Activated gamma-delta T cell treated with anti-CD3 and anti-CD28 coated beads, Interleukin-2, amount 50 U/mL, for 16 hours (primary cell): ENCODE measurements at places on chromosomes 3 and 15.

DNA sequence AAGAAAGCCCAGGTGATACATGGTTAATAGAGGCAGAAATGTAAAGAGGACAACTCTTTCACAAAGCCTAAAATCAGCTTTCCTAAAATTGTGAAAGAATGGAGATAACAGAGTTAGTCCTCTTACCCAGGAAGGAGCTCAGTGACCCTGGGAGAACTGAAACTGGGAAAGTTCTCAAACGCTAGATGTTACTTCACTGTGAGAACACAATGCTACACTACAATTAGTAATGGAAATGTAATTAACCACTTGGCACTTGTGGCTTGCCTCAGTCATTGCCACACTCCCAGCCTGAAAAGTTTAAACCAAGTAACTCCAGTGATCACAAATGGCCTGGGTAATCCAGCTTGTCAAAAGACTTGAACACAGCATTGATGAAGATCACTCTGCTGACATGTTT, 102.7 kb upstream of the FGF7 start:
- no peak for DNase-seq

- DNase-seq, result no peak
These were observed 17.2 kb downstream of the B4GALT4 start for GRCh38 chr3:119223511-119223910.

GRCh38 chr15:98002866-98003265, 42.4 kb downstream of the ARRDC4 start:
- DNase-seq, result no peak

GRCh38 chr3:108133048-108133369, 42.2 kb upstream of the CD47 start:
- DNase-seq, result no peak

- DNase-seq, result no peak
These were observed 283.2 kb downstream of the EPHB1 start for GRCh38 chr3:135078283-135078682.

GRCh38 chr15:91866371-91866905, 12.9 kb downstream of the SLCO3A1 start:
- no peak for DNase-seq

- no peak for DNase-seq
These were observed 101.0 kb upstream of the THBS1 start for GRCh38 chr15:39479911-39480310.

GRCh38 chr3:128794770-128795649, 69.0 kb downstream of the RAB7A start:
- DNase-seq, result peak; percentile 51

- no peak for DNase-seq
These were observed 8.8 kb downstream of the C3orf22 start for GRCh38 chr3:126549861-126550487.

DNA sequence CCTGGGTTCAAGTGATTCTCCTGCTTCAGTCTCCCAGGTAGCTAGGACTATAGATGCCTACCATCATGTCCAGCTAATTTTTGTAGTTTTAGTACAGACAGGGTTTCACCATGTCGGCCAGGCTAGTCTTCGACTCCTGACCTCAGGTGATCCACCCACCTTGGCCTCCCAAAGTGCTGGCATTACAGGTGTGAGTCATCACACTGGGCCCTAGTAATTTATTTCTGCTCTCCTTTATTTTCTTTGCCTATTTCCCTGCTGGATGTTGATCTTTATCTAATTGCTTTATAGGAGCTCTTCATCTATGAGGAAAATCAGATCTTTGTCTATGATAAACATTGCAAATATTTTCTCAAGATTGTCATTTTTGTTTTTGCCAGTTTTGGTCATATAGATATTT, 31.7 kb downstream of the UQCC5 start:
- DNase-seq, result no peak

GRCh38 chr3:146883288-146883687, 278.1 kb upstream of the PLSCR5 start:
- no peak for DNase-seq

DNA sequence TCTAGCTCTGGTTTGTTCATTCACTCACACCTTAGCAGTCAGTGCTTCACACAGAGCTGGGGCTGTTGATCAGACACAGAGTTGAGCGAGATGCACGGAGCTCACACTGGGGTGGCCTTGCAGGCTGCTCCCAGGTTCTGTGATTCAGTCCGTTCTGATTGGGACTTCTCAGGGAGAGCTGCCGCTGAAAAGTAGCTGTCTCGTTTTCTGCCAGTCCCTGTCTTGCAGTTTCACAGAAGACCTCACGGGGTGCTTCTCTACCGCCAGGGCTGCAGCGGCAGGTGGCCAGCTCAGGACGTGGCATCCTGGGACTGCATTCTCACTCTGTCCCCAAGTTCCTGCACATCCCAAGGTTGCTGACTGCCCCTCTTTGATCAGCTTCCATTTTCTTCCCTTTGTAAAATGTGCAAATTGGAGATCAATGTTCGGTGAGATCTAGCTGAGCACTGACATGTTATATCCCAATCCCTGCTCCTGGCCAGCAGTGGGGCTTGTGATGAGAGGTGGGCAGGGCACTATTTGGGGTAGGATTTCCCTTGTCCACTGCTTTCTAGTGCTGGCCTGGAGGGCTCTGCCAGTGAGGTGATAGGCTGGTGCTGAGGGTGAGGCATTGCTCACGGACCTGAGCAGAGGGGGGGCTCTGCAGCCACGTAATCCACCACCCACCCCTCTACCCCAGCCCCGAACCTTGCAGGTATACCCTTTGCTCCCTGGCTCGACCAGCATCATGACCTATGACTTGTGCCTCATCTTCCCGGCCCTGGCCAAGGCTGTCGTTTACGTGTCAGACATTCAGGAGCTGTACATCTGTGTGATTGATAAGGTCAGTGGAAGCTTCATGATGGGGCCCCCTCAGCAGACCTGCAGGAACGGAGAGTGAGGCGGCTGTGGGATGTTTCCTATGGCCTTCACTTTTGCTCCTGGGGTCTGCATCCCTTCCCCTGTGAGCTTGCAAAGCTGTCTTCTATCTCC, 5.3 kb upstream of the TXNRD3 start:
- DNase-seq, result no peak

DNA sequence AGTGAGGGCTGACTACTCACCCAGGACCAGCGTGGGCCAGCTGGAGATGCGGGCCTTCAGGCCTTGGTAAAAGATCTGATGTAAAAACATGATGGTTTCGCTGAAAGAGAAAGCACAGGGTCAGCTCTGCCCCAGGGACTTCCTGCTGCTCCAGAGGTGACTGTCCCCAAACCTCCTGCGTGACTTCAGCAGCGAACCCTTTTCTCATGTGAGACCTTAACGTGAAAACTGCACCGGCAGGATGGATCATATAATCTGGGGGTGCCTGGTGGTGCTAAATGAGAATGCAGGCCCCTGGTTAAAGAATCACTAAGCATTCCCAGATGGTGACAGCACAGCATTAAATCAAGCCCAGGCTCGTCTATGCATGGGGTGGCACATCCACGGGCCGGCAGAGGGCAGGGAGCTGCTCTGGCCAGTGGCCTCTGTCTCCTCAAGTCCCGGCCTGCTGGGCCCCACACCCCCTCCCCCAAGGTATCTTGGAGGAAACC, 55.4 kb downstream of the RASGRF1 start:
- no peak for DNase-seq

DNA sequence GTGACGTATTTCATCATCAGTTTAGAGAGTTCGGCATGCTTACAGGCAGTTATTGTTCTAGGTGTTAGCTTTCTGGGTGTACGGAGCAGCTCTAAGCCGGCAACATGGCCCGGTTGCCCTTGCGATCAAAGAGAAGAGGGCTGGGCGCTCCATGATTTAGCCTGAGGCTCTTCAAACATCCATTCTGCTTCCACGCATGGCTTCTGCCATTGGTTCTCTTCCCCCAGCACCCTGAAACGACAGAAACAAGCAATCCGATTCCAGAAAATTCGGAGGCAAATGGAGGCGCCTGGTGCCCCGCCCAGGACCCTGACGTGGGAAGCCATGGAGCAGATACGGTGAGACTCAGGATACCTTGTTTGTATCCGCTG, 574 bp downstream of the NGRN start:
- DNase-seq, result no peak

GRCh38 chr3:195219351-195220230, 51.4 kb downstream of the XXYLT1 start:
- DNase-seq, result no peak

- no peak for DNase-seq
These were observed 1077.0 kb downstream of the ROBO1 start for GRCh38 chr3:78690766-78691165.

- no peak for DNase-seq
These were observed 1.6 kb downstream of the SHF start for GRCh38 chr15:45185903-45186770.

GRCh38 chr3:171326717-171327440, 133.3 kb downstream of the TNIK start:
- no peak for DNase-seq

DNA sequence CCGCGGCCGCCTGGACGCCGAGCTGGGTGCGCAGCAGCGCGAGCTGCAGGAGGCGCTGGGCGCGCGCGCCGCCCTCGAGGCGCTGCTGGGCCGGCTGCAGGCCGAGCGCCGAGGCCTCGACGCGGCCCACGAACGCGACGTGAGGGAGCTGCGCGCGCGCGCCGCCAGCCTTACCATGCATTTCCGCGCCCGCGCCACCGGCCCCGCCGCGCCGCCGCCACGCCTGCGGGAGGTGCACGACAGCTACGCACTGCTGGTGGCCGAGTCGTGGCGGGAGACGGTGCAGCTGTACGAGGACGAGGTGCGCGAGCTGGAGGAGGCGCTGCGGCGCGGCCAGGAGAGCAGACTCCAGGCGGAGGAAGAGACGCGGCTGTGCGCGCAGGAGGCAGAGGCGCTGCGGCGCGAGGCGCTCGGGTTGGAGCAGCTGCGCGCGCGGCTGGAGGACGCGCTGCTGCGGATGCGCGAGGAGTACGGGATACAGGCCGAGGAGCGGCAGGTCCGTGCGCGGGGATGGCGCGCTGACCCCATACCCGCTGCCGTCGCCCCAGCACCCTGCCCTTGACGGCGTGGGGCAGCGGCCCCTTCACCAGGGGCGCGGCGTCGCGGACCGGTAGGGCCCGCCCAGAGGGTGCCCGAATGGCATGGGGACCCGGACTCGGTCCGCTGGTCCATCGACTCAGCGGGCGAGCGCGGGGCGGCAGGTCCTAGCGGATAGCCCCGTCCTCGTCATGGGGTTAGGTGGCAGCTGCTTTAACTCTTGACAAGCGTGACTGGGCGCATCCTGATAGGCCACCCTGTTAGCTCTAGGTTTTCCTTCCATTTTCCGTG, 848 bp downstream of the SYNM start:
- DNase-seq, result no peak

DNA sequence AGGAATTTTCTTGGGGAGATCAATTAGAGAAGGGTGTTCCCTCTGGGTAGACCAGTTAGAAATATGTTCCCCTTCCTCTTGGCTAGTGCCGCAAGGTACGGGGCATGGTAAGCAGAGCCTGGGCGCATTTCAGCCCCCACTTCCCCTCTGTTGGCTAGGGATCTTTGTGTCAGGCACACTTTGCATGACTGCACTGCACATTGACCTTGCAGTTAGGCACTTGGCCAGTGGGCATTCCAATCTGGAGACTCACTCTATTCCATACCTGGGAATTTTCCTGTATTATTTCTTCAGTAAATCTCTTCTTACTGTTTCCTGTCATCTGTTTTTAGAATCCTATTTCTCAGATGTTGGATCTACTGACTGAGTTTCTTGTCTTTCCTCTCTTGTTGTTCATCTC, 30.0 kb upstream of the CACNA1D start:
- no peak for DNase-seq

GRCh38 chr3:179608931-179609720, 4.5 kb downstream of the NDUFB5 start:
- no peak for DNase-seq
